Activated CD8-positive, alpha-beta memory T cell treated with anti-CD3 and anti-CD28 coated beads, Interleukin-2, amount 10 ng/mL, durations not matched to agents 7 days and 5 days (primary cell): ENCODE measurements at places on chromosomes 1 and 21.

DNA sequence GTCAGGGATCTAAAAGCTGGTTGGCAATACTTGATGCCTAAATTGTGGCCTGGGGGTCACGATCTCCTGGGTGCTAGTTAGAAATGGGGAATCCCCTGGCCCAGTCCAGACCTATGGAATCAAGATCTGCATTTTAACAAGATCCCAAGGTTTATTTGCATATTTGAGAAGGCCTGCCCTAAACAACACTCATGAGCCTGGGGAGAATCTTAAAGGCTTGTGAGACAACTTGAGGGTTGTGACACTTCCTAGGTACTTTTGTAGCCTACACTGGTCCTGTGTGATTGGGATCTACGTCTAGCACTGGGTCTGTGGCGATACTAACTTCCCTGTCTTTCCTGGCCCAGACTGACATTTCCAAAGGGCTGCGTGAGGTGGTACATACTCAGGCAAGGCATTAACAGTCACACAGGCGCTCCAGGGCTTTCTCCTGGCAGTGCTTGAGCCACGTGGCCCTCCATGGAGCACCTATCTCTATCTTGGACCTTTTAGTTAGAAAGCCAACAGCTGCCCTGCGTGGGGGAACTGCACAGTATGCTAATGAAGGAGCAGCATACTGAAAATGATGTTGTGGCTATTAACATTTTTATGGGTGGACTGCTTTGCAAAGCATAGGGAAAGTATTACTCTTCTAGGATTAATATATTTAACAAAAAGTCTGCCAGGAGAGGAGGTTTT is 263.1 kb downstream of the ST6GALNAC3 start:
- DNase-seq = no peak

GRCh38 chr1:74584185-74584584 is 71.8 kb upstream of the LRRC53 start:
- no peak for DNase-seq

DNA sequence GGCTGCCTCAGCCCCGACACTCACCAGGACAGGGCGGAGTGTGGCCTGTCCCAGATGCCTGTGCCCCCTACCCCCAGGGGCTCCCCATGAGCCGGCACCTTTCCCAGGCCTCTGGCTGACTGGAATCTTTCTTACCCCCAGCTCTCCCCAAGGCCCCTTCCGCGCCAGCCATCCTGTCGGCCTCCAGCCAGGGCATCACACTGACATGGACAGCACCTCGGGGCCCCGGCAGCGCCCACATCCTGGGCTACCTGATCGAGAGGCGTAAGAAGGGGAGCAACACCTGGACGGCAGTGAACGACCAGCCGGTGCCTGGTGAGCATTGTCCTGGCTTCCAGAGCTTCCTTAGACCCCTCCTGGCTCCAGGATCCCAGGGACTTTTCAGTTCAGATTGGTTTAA is 26.5 kb downstream of the IGFN1 start:
- DNase-seq = peak; percentile 35

DNA sequence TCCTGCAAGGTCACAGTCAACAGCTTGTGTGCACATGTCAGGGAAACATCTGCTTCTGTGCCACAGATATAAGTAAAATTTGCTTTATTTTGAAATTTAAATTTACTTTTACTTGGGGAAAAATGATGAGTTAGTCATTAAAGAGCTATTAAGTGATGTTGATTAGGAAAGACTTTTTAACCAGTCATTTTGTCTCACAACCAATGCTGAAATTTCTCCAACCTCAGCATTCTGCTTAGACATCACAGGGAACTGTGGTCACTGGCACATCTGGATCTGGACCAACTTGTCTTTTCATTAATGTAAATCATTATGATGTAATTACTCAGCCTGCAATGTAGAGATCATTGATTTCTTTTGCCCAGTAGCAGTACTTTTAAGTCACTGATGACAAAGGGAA is 301.0 kb downstream of the TTLL7 start:
- DNase-seq = no peak

DNA sequence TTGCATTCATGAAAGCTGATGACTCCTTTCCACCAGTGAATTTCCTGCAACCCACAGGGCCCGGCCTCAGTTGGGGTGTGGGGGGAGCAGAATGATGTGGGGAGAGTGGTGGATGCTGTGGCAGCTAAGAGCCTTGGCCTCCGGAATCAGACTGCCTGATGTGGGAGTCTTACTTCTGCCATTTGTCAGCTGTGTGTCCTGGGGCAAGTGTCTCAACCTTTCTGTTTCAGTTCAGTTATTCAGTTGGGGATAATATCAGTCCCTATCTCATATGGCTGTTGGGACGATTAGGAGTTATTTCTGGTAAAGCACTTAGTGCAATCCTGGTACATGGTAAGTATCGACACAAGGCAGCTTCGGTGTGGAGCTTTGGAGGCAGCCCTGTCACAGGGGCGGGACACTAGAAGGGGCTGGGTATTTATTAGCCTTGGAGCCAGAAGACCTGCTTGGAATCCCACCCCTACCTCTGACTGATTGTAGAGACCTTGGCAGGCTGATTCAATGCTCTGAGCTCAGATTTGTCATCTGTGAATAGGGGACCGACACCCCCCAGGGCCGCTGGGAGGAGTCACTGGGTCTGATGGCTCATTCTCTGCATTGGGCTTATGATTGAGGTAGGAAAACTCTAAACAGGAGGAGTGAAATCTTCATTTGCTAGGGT is 19.6 kb downstream of the ARHGEF10L start:
- no peak for DNase-seq

GRCh38 chr1:89957107-89957506 is 37.8 kb upstream of the ZNF326 start:
- peak; percentile 60 for DNase-seq

GRCh38 chr1:13699510-13699909 is 478 bp upstream of the PRDM2 start:
- no peak for DNase-seq

DNA sequence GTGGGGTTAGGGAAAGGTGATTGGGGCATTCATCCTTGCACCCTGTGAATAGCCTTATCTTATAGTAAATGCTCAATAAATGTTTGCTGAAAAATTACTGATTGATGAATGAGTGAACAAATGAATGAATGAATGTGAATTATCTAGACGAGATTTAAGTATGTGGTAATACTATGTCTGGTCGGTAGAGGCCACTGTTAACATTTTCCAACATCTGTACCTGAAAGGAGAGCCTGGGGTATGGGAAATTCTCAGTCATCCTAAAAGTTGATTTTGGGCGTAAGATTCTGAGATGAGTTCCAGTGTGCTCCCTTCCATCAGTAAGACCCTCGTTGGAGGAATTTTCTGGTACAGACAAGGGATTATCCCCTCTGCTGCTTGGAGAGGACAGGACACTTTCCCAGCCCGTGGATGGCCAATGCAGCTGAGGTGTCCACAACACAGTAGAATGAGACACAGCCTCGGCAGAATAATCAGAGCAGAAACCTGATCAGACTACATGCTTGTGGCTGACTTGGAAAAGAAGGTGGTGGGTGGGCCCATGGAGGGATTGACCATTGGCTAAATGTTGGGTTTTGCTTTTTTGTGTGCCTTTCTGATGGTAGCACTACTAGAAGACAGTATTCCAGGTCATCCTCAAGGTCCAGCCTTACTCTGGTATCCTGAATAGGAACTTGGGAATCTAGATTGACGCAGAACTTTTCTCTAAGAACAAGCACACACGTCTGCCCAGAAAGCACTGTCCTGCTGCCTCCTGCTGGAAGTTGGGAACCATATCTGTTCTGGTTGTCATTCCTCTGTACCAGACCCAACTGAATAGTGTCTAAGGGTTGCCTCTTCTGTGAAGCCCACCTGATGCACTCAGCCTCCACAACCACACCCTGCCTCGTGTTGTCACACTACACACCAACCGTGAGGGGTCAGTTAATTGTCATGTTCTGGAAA is 262.0 kb downstream of the TNR start:
- DNase-seq = no peak

- DNase-seq = no peak
Measured at GRCh38 chr1:242133796-242134195, 134.9 kb upstream of the MAP1LC3C start.

DNA sequence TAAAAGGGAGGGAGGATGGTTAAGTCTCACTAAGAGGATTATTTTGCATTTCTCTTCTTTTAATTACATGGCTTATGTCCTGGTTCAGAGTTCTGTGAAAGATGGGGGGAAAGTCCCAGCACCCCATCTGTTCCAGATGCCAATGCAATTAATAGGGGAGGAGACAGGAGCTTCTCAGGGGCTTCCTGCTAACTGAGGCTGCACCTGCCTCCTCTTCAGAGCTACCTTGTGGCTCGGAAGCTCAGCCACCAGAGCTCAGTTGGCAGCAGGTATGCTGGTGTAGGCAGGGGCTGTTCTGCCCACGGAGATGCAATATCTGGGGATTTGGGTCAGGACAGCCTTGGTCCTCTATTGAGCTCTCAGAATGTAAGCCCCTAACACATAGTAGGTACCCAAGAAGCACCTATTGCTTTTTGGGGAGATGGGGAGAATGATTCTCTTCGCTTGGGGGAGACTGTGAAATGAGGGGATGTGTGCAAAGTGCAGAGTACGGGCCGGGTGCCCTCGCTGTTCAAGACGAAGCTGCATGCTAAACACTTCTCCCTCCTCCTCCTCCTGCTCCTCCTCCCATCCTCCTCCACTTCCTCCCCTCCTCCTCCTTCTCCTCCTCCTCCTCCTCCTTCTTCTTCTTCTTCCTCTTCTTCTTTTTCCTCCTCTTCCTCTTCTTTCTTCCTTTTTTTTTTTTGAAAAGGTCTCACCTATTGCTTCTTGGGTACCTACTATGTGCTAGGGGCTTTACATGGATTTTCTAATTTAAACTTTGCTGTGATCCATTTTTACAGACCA is 279.0 kb downstream of the PTPRU start:
- DNase-seq = peak; percentile 11

DNA sequence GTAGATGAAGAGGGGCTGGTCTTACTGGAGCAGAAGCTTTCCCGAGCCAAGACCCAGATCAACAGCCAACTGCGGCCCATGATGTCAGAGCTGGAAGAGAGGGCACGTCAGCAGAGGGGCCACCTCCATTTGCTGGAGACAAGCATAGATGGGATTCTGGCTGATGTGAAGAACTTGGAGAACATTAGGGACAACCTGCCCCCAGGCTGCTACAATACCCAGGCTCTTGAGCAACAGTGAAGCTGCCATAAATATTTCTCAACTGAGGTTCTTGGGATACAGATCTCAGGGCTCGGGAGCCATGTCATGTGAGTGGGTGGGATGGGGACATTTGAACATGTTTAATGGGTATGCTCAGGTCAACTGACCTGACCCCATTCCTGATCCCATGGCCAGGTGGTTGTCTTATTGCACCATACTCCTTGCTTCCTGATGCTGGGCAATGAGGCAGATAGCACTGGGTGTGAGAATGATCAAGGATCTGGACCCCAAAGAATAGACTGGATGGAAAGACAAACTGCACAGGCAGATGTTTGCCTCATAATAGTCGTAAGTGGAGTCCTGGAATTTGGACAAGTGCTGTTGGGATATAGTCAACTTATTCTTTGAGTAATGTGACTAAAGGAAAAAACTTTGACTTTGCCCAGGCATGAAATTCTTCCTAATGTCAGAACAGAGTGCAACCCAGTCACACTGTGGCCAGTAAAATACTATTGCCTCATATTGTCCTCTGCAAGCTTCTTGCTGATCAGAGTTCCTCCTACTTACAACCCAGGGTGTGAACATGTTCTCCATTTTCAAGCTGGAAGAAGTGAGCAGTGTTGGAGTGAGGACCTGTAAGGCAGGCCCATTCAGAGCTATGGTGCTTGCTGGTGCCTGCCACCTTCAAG is 57.3 kb downstream of the LAMC2 start:
- DNase-seq = no peak
